Endodermal cell (in vitro differentiated cells): ENCODE measurements at places on chromosomes 3 and 15.

GRCh38 chr15:99076555-99077308, 28.1 kb upstream of the SYNM start:
- H3K4me1 ChIP-seq, result no peaks in the 10 kb centered on the region
- no peaks in the 10 kb centered on the region for H3K36me3 ChIP-seq
- peak overlapping the region; percentile 37 for H3K4me3 ChIP-seq
- DNase-seq, result peak; percentile 83

- H3K4me1 ChIP-seq, result peaks cover 3% of the 10 kb centered on the region
- H3K4me3 ChIP-seq, result no peak overlapping the region
- no peaks in the 10 kb centered on the region for H3K36me3 ChIP-seq
- H3K27me3 ChIP-seq, result no peaks in the 10 kb centered on the region
- peak overlapping the region; percentile 25 for H3K27ac ChIP-seq
- DNase-seq, result peak; percentile 81
Observed at GRCh38 chr3:59128685-59129084, 78.9 kb upstream of the CFAP20DC start.

DNA sequence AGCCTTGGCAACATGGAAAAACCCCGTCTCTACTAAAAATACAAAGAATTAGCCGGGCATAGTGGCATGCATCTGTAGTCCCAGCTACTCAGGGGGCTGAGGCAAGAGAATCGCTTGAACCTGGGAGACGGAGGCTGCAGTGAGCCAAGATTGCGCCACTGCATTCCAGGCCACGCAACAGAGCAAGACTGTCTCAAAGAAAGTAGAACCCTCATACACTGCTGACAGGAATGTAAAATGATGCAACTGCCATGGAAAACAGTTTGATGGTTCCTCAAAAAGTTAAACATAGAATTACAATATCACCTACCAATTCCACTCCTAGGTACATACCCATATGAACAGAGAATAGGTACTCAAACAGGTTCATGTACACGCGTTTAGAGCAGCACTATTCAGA, 158.9 kb downstream of the TBC1D5 start:
- H3K36me3 ChIP-seq, result no peaks in the 10 kb centered on the region
- no peak for DNase-seq
- no peaks in the 10 kb centered on the region for H3K27me3 ChIP-seq
- H3K4me1 ChIP-seq, result no peaks in the 10 kb centered on the region

- H3K36me3 ChIP-seq, result no peaks in the 10 kb centered on the region
- peaks cover 13% of the 10 kb centered on the region for H3K4me1 ChIP-seq
- no peak overlapping the region for H3K27ac ChIP-seq
- H3K27me3 ChIP-seq, result no peaks in the 10 kb centered on the region
- DNase-seq, result no peak
Observed at GRCh38 chr3:116947809-116948208, 238.2 kb downstream of the TUSC7 start.

- H3K27ac ChIP-seq, result peak overlapping the region; percentile 56
- DNase-seq, result peak; percentile 92
- no peak overlapping the region for H3K4me3 ChIP-seq
- no peaks in the 10 kb centered on the region for H3K36me3 ChIP-seq
- peaks cover 76% of the 10 kb centered on the region for H3K27me3 ChIP-seq
Observed at GRCh38 chr3:135456108-135456790, 509.3 kb upstream of the PPP2R3A start.

- no peak overlapping the region for H3K27ac ChIP-seq
- DNase-seq, result no peak
Observed at GRCh38 chr15:37360724-37361123, 260.4 kb upstream of the MEIS2 start.

GRCh38 chr3:53680028-53680427, 166.2 kb downstream of the CHDH start:
- H3K36me3 ChIP-seq, result no peaks in the 10 kb centered on the region
- H3K27me3 ChIP-seq, result peaks cover 15% of the 10 kb centered on the region
- no peak overlapping the region for H3K27ac ChIP-seq
- DNase-seq, result no peak

DNA sequence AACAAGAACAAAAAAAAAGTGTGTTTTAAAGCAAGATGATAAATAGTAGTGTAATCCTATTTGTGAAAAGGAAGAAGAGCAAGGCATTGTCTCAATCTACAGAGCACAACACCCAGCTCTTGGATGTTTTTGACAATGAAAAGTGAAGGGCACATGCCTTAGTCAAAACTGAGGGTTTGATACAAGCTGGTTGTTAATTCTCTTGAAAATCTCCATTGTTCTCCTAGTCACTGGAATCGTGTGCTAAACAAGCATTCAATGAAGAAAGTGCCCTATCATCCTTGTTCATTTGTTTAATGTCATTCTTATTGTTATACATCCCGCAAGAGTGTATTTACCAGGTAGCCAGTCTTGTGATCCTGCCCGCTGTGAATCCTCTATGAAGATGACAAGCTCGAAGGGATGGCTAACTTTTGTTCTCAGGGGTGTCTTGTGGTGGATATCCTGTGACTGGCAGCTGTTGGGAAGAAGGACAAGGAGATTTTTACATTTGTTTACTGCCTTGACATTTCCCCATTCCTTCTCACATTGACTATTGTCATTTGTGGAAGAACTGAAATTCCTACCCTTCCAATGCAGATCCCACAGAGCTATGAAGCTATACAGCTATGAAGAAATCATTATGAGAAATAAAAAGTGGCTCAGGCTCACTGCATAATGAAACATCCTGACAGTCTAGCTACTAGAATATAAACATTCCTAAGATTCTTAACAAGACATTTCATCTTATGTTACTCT, 175.9 kb downstream of the VGLL3 start:
- H3K4me3 ChIP-seq, result no peak overlapping the region
- peak; percentile 59 for DNase-seq
- H3K27ac ChIP-seq, result peak overlapping the region; percentile 88
- no peaks in the 10 kb centered on the region for H3K4me1 ChIP-seq
